ENCODE measurements at places on chromosomes 7 and 10.

GRCh38 chr7:82289152-82289535, 154.4 kb downstream of the CACNA2D1 start:
- no peak for DNase-seq

DNA sequence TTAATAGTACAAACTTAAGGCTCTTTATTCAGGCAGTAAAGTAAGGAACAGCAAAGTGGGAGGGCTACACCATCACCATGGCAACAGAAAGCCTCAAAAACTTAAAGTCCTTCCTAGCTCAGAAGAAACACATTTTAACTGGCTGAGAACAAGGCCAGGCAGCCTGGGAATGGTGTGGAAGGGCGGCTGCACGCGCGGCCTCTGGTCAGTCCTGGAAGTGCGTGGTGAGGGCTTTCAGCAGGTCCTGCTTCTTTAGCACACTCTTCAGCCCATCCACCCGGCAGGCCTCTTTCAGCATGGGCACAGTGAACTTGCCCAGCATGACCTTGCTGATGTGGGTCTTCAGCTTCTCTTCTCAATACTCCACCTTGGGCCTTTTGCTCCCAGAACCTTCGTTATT, 133.0 kb downstream of the CYP26A1 start:
- DNase-seq: no peak

- no peak for DNase-seq
These were observed 108.0 kb upstream of the PPP2R2D start for GRCh38 chr10:131792809-131793208.

DNA sequence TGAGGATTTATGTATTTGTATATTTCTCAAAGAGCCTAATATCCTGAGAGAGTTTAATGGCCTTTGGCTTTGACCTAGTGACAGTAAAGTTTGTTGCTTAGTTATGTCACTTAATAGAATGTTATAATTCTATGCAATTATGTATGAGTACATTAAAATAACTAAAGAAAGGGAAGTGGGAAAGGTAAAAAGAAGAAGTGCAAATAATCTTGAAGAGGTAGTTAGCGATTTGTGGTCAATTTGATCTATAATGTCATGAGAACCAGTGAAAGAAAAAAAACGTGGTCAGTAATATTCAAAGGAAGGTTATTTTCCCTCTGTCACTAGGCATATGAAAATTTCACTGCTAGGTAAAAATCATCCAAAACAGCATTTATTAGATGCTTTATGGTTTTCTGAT, 143.4 kb upstream of the LSM8 start:
- peak; percentile 35 for DNase-seq

DNA sequence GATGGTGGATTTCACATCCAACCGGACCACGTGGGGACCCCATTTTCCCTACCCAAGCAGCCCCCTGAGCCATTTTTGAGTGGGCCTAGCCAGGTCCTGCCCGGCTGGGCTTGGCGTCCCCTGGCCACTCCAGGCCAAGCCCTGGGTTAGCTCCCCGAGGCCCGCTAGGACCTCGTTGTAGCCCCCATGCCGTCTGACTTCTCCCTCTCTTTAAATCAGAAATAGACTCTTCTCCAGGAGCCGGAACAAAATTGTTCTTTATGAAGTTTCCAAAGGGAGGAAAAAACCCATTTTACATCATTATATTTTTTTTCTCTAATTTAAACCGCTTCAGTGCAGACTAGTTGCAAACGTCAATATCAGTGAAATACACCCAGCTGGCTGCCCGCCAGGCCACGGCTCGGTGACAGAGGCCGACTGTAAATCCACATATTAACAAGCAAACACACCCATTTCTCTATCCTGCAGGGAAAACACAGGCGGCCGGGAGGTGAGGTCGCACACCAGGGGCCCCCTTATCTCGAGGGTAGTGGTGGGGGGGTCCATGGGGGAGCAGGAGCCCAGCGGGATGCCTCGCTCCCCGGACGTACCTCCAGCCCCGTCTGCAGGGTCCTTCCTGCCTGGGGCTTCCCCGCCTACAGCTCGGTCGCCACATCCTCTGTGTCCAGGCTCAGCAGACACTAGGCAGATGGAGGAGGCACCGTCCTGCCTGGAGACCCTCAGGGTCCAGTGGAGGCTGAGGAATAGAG, 72.7 kb downstream of the ELFN1 start:
- no peak for DNase-seq

- no peak for DNase-seq
These were observed 31.5 kb downstream of the CDNF start for GRCh38 chr10:14806318-14806717.

DNA sequence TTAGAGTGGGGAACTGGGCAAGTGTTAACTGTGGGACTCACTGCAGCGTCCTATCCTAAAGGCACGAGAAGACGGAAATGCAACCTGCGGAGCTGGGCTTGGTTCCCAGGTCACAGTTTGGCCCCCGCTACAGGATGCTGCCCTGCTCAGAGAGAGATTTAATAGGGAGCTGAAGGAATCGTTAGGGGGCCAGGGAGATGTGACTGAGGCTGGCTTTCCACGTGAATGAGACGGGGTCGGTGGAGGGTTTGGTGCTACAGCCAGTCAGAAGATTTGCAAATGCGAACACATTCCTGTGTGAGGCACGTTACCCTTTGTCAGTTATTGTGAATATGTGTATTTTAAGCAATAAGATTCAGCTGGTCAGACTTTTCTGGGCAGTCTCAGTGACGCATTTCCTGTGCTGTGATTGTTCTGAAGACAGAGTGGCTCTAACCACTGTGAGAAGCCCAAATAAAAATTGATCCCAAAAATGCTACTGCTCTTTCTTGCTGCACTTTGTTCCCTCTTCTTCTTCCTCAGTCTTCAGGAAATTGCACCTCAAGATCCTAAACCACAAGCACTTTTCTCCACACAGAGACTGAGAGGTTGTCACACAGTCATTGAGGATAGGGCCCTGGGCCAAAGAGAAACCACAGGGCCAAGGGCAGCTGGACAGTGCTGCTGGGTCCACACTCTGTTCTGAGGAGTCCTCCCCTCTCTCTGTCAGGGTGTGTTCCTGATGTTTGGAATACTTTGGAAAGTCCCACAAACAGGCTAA, 21.2 kb downstream of the CYP17A1 start:
- peak; percentile 88 for DNase-seq

- no peak for DNase-seq
These were observed 18.5 kb upstream of the EVX1 start for GRCh38 chr7:27223941-27224575.

DNA sequence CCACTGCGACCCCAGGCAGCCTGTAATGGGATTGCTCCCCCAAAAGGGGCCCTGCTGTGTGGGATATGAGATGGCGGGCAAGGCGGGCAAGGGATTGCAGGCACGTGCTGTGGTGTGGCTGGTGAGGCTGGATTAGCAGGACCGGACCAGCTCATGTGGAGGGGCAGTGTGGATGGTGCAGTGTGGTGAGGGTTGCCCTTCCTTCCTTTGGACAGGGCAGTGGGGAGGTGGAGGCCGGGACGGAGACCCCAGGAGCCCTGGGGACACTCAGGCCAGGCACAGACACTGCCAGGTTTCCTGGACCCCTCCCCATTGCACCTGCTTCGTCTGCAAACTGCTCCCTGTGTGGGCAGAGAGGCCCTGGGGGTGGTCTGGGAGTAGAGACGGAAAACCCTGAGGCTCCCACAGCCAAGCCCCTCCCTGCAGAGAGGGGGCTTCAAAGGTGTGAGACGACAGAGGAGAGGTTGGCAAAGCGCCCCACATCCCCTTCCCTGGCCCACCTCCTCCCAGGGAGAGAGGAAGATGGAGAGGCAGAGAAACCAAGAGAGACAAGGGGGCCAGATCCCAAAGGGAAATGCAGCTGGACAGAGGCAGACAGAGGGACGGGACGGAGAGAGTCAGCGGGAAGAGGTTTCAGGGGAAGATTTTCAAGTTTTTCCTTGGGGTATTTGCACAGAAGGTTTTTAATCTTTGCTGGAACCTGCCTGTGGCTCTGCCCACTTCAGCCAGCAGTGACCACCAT, 89.2 kb downstream of the MICALL2 start:
- no peak for DNase-seq

- DNase-seq: no peak
These were observed 162.4 kb downstream of the COBL start for GRCh38 chr7:51154201-51154600.

- DNase-seq: no peak
These were observed 256.6 kb upstream of the SMIM30 start for GRCh38 chr7:113374955-113375354.

GRCh38 chr7:65746398-65746669, 126.5 kb upstream of the VKORC1L1 start:
- no peak for DNase-seq

- DNase-seq: no peak
These were observed 2.4 kb upstream of the NIPSNAP2 start for GRCh38 chr7:55962014-55962413.

GRCh38 chr10:44994752-44995530, 5.8 kb upstream of the ZNF22 start:
- DNase-seq: no peak

DNA sequence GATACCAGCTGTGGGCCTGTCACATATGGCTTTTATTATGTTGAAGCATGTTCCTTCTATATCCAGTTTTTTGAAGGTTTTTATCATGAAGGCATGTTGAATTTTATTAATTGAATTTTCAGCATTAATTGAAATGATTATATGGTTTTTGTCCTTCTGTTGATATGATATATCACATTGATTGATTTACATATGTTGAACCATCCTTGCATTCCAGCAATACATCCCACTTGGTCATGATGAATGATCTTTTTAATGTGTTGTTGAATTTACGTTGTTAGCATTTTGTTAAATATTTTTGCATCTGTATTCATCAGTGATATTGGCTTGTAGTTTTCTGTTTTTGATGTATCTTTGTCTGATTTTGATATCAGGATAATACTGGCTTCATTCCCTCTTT, 21.2 kb downstream of the PRSS37 start:
- DNase-seq: no peak

GRCh38 chr7:73983437-73984164, 44.4 kb upstream of the ELN start:
- DNase-seq: no peak

DNA sequence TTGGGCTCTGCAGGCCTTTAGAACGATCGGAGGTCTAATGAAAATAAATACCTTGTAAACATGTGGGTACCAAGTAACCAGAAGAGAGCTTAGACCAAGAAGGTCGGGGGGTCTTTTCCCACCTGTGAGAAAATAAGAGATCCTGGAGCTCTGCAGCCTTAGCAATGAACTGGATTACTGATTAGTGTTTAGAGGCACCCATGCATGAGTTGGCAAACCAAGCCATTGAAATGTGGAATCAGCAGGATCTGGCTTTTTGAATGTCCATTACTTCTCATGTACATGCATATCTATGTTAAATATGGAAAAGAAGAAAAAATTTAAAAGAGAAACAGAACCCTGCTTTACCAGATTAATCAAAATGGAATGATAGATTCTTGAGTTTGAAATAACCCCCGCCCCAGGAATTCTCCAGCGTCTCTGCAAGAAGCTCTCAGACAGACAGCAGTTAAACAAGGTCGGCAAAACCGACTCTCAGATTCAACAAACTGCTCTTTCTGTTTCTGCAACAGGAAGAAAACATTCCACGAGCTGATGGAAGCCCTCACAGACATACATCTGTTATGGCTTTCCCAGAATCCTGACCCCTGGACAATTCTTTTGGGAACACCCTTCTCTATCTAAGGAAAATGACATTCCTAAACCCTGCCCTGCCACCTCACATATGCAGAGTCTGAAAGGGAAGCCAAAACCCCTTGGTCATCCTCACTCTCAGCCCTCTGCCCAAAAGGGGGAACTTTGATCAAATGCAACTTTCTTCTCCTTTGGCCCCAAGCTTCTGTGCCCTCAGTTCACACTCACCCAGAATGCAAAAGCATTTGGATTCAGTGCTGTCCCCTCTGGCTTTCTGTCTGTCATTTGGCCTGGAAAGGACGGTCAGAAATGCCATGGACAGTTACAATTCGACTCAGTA, 78.7 kb upstream of the EN2 start:
- no peak for DNase-seq

- DNase-seq: peak; percentile 32
These were observed 128.2 kb downstream of the UBE2H start for GRCh38 chr7:129824291-129825208.

GRCh38 chr10:608331-609261, 80.9 kb downstream of the DIP2C start:
- DNase-seq: no peak

DNA sequence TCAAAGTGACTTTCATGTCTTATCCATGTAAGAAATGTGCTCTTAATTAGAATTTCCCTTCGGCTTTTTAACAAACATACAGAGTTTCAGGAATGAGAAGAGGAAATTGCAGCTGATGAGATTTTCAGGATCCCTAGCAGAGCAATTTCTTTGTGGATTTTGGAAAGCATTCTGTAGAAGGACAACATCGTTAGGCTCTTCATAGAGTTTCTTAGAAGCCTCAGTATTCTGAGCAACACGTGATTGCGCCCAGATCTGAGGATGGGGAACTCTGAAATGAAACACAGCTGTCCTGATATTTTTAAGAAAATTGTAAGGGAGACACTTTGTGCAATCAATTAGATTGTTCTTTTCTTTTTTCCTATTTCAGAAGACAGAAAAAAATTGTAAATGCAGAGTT, 85.8 kb downstream of the LHFPL3 start:
- no peak for DNase-seq

DNA sequence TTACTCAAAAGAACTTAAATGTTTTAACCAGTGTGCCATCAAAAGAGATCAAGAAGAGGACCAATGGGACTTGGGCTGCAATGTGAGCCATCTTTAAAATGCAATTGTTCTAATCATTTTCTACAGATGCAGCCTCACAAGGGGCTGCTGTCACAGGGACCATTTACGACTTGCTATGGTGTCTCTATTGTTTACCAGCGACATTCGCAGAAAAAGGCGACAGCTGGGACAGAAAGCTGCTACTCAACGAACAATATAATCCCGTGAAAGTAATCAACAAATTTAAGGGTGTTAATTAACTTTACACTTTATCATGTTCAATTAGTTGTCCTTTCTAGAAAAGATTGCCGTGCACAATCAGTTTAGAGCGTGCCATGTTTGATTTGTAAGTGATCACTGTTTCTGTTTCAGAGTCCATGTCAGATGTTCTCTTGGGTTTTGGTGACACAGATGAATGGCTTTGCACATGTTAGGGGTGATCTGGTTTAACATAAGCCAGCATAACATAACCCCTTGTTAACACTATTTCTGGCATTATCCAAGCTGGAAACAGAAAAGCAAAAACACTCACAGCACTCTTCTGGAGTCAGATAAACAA, 110.8 kb downstream of the HIBADH start:
- DNase-seq: no peak

DNA sequence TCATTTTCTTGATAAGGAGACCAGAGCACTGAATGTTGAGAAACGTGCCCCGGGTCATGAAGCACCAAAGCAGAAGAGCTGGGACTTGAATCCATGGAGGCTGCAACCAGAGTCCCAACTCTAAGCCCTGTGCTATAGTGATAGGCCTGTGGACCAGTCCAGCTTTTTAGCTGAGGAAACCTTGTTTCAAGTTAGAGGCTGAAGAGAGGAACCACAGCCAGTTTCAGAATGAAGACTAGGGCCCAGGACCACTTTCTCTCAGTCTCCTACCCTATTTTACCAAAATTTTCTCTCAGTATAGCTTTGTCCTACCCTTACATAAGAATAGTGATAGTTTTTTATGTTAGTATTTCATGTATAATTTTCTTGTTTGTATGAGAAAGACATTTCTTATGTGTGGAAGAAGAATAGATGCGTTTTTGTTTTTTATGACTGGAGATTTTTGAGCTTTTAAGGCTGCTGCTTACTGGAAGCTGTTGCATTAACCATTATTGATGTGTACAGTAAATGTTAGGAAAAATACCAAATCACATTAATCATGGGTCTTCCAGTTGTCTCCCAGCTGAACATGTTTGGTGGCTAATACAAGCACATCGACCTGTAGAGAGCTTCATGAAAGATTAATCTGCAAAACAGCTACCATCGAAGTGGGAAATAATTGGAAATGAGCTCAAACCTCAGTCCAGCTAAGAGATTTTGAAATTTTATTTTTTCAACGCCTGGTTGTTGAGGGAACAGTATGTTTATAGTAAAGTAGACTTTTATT, 45.0 kb upstream of the CSTF2T start:
- no peak for DNase-seq

All from MV-4-11 (cell line).